Progenitor cell of endocrine pancreas (in vitro differentiated cells): ENCODE measurements at places on chromosomes 3 and 15. TPM values are rescaled to one million over a fixed set of nuclear protein-coding genes. Genes with fewer than 3 reads are reported as not detected.
A peak's percentile ranks its signal among the peaks of the same experiment; 100 is the strongest.

GRCh38 chr3:39919281-39919680 lies 109.9 kb downstream of the MYRIP start:
- DNase-seq, result no peak

GRCh38 chr15:32781781-32782180 lies 64.0 kb downstream of the GREM1 start:
- DNase-seq, result no peak

DNA sequence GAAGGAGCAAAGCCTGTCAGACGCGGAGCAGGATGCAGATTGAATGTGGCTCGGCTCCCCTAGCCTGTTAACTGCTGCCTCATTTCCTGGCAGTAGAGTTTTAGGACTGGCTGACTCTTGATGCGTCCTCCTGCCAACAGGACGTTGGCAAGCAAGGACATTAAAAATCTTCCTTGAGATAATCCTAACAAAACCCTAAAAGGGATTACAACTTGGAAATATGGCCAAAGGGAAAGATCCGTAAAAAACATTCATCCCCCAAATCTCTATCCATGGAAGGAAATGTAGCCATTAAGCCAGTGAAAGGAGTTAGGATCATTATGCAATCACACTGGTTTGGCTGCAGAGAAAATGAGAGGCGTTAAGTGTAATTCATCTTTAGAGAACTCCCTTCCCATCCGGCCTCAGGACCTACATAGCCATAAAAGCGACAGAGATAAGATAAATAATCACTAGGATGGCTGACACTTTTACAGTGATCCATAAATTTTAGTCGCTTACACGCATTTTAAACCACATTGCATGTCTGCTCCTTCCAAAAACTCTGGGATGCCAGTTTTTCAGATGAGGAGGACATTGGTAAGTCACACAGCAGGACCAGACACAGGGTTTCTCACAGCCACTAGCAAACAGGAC lies 44.5 kb upstream of the C3orf80 start:
- no peak for DNase-seq

TNFSF10 gene
- total RNA-seq, result 0.36 and 0.72 TPM in 2 replicates

- no peak for DNase-seq
Observed at GRCh38 chr15:52115598-52116427, 3.2 kb upstream of the BCL2L10 start.

IRAK2 gene
- 0.36 and 0.40 TPM in 2 replicates for total RNA-seq

GRCh38 chr3:42094128-42094527 lies 3.0 kb downstream of the TRAK1 start:
- DNase-seq, result no peak

SLC51B gene
- not detected in 2 replicates for total RNA-seq

ENTPD3 gene
- 1.3 and 1.4 TPM in 2 replicates for total RNA-seq

DNA sequence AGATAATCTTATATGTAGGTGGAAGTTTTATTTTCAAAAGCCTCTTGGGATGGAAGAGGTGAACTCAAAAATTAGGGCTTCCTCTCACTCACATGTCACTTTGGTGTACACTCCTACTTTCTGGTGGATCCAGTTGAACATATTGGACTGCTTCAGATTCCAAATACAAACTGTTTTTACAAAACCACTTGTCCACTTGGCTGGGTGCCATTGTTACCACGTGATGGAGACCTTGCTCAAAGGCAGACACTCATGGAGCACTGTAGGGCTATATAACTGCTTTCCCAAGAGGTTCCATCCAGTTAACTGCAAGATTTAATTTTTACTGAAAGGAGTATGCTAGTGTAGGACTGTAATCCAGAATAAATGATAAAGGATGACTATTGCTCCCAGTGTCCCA lies 307.0 kb downstream of the EPHA6 start:
- DNase-seq, result no peak

GRCh38 chr15:60539016-60539415 lies 60.1 kb upstream of the ICE2 start:
- DNase-seq, result no peak

DNA sequence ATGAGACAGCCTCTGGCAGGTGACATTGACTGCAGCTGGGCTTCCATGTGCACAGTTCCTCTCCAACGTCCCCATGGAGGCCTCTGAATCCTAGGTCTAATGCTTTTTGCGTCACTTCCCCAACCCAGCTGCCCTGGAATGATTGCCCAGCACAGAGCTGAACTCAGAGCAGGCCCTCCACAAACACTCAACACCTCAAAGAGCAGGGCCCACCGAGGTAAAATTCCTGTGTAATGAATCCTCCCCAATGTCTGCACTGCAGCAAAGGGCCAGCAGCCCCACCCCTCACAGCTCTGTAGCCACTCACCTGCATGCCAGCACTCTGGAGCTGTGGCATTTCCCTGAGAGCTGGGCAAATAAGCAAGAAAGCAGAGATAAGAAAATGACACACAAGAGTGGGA lies 42.6 kb upstream of the DUSP7 start:
- DNase-seq, result no peak

DNA sequence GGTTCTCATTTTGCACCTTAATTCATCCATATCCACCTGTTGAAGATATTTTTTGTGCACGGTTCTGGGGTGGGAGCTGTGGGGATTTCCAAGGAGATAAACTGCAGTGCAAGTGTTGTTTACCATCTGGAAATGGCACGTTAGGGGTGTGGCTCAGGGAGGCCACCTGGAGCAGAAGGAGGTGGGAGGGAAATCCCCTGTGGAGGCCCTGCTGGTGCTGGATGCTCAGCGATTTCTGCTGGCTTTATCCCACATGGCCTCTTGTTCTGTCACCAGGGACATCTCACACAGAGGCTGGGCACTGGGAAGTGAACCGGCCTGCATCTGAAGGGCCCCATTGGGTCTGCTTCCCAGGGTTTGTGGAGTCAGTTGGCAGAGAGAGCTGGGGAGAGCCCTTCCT lies 24.3 kb downstream of the TRPM1 start:
- DNase-seq, result no peak

EBLN2 gene
- 14.9 and 16.9 TPM in 2 replicates for total RNA-seq

DPPA4 gene
- 47.5 and 55.4 TPM in 2 replicates for total RNA-seq

DNA sequence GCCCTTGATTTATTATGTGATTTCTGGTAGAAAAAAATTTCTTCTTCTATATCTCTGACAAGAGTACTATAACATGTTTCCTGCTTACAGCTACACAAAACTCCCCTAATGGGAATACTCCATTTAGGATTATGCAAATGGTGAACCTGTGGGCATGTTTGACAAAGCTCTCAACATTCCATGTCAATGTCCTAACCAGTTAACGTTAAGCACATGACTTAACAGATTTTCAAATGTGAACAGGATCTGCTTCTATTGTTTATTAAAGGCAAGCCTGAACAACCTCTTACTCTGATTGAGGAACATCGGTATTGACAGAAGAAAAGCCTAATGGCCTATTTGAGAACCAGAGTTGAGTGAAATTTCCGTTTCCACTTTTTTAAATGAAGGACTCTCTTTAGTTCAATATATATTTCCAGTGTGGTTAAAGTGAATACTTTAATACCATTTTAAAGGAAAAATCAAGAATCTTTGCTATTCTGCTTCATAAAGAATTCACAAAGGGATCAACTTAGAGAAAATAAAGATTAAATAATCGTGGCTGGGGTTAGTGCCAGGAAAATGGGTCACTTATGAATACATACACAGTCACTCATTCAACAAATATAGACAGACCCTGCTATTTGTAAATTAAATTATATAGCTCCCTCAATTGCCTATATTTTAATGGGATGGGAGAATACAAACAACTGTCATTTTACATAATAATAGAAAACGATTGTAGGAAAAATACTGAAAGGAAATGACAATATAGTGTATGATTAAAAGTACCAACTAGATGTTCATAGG lies 300.3 kb upstream of the CBLB start:
- no peak for DNase-seq

DNA sequence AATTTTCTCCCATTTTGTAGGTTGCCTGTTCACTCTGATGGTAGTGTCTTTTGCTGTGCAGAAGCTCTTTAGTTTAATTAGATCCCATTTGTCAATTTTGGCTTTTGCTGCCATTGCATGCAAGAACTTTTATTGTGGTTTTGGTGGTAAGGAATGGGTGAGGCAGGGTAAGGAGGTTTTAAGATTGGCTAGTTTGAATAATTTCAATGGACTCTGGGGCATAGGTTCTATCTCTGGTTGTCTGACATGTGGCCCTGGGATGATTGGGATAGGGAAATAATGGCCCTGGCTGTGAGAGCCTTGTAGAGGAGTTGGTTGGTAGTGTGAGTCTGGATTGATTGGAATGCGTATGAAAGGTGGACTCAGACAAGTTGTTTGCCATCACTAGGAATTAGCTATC lies 38.0 kb downstream of the SEC22A start:
- DNase-seq, result no peak

- no peak for DNase-seq
Observed at GRCh38 chr3:123072152-123072551, 5.3 kb downstream of the PDIA5 start.

DNA sequence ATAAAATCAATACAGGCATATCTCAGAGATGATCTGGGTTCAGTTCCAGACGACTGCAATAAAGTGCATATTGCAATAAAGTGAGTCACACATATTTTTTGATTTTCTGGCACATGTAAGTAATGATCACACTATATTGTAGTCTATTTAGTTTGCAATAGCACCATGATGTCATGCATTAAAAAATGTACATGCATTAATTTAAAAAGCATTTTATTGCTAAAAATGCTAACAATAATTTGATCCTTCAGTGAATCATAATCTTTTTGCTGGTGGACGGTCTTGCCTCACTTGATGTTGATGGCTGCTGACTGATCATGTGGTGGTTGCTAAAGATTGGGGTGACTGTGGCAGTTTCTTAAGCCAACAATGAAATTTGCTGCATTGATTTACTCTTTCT lies 511.1 kb downstream of the OTOL1 start:
- no peak for DNase-seq

AMIGO3 gene
- 0.86 TPM in 1 of 2 replicates, not detected in the other for total RNA-seq

HDC gene
- not detected in 2 replicates for total RNA-seq

- no peak for DNase-seq
Observed at GRCh38 chr3:65762235-65762580, 276.5 kb downstream of the MAGI1 start.

DNA sequence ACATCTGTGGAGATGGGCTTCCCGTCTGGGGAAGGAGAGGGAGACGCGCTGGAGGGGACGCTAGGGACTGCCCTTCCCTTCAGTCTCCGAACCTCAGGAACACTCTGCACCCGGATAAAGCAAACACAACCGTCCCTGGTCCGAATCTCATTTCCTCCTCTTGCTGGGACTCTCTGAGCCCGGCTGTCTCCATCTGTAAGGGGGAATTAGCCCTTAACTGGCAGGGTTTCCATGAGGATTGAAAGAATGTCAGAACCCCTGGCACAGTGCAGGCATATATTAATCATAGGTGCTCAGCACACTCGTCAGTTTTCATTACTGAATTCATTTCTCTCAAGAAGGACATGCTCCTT lies 19.1 kb upstream of the IGDCC3 start:
- no peak for DNase-seq

- DNase-seq, result no peak
Observed at GRCh38 chr3:49529567-49529966, 24.7 kb upstream of the BSN start.

P2RY13 gene
- not detected in 2 replicates for total RNA-seq

- DNase-seq, result no peak
Observed at GRCh38 chr3:67979342-67979741, 324.9 kb upstream of the SUCLG2 start.

- DNase-seq, result no peak
Observed at GRCh38 chr15:64521726-64522164, 61.4 kb downstream of the ZNF609 start.

GRCh38 chr3:46895204-46895660 lies 17.7 kb downstream of the PTH1R start:
- DNase-seq, result peak; percentile 61

PRC1 gene
- total RNA-seq, result 79.1 and 81.5 TPM in 2 replicates

DNA sequence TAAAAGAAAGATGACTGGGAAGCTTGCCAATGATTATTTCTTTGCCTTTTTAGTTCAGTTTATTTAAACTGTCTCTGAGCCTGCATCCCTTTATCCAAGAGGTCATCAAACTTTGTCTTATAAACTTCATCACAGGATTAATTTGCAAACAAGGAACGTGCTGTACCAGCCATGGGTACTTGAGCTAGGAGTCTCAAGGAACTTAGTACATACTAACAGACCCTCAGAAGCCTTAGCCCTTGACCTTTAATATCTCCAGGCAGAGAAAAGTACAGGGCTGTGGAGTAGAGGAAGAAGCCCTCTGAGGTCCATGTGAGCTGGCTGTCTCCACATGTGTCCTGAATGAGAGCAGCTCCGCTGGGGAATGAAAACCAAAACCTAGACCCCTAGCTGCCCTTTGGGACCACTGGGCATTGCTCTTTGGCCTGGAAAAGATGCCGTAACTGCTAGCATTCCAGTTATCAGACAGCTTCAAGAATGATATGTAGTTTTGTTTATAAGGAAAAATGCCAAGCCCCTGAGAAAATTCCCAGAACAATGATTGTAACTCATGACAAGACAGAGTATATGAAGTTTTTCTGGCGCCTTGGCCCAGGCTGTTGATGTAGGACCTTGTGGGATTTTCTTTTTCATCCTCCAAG lies 92.1 kb downstream of the ASB7 start:
- no peak for DNase-seq

DNA sequence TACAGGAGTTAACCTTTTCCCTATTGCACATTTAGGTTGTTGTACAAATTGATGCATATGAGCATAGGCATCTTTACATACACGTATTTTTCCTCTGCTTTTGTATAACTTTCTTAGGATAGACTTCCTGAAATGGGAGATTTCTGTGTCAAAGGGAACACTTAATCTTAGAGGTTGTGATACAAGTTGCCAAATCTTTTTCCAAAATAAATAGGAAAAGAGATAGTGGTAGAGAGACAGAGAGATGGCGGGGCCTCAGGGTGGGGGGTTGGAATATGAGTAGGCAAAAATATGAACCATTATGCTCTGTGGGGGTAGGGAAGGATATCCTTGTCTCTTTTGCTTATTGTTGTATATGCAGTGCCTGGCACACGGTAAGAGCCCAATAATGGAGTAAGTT lies 70.7 kb upstream of the UBE2E1 start:
- no peak for DNase-seq

PLA2G4D gene
- total RNA-seq, result not detected in 2 replicates

- no peak for DNase-seq
Observed at GRCh38 chr3:67534594-67534993, 119.8 kb downstream of the SUCLG2 start.

DNA sequence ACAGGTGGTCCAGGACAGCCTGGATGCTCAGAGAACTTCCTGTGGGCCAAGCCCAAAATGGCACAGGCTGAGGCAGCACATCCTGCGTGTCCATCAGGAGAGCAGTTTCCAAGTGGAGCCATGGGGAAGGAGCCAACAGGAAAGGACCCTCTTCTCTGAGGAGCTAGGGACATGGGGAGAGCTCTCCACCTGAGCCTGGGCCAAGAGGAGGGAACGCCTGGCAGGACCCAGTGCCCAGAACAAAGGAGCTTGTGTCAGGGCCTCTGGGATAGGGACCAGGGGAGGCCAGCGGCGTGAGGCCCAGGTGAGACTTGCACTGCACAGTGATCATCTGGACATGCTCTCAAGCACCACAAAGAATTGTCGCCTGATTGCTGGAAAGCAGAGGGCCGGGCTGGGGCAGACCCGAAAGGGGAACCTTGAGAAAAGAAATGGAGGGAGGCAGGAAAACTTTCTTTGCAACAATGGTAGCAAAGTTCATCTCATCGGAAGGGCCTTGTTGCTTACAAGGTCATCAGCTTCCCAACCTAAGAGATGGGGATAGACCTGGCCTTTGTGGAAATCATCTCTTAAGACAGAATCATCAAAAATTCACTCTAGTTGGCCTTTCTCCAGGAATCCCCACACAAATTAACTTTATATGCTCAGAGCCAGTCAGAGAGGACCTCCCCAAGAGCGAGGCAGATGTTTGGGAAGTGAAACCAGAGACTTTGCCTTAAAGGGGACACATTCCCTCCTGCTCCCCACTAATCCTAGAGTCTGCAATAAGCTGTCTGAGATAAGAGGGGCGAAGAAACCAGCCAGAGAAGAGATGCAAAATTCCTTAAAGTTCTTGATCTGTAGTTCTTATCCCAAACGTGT lies 47.7 kb upstream of the HES1 start:
- no peak for DNase-seq
